ENCODE measurements at places on chromosomes 2 and 18.
A peak's percentile ranks its signal among the peaks of the same experiment; 100 is the strongest.

GRCh38 chr2:133166031-133166430, 402.2 kb downstream of the NCKAP5 start:
- DNase-seq, result no peak

GRCh38 chr2:48946449-48947048, 191.0 kb upstream of the LHCGR start:
- DNase-seq, result peak; percentile 68

DNA sequence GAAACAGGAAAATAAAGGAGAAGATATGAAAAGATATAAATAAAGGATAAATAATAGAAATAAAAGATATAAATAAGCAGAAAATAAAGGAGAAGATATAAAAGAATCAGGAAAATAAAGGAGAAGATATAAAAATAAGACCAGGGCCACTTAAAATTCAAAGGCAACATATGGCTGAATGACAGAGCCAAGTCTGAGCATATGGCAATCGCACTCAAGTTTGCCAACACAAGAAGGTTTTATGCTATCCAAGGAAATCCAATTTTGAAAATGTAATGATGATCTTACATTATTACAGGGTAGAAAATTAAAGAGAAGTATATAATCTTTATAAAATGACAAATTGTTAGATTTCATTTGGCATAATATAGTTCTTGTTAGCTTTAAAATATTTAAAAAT, 33.6 kb downstream of the USP40 start:
- no peak for DNase-seq

GRCh38 chr2:106097038-106098000, 96.8 kb downstream of the UXS1 start:
- DNase-seq, result no peak

- no peak for DNase-seq
Measured at GRCh38 chr2:63855418-63856302, 14.0 kb downstream of the UGP2 start.

Data from left lobe of liver (tissue), 2 donors.